ENCODE measurements at places on chromosomes 4 and X. TPM values are rescaled to one million over a fixed set of nuclear protein-coding genes. Genes with fewer than 3 reads are reported as not detected.

Gene AADAT
- total RNA-seq: 6.2 TPM

Gene P2RY4
- 0.09 TPM for total RNA-seq

Gene SSX2
- not detected for total RNA-seq

Gene BCLAF3
- total RNA-seq: 11.0 TPM

Gene SPANXB1
- total RNA-seq: not detected

Gene AFP
- 0.90 TPM for total RNA-seq

Gene STBD1
- total RNA-seq: 3.6 TPM

Gene F11
- not detected for total RNA-seq

Data from fibroblast of the aortic adventitia (primary cell).